CD4-positive, alpha-beta memory T cell (primary cell): ENCODE measurements at places on chromosomes 1 and 21.

DNA sequence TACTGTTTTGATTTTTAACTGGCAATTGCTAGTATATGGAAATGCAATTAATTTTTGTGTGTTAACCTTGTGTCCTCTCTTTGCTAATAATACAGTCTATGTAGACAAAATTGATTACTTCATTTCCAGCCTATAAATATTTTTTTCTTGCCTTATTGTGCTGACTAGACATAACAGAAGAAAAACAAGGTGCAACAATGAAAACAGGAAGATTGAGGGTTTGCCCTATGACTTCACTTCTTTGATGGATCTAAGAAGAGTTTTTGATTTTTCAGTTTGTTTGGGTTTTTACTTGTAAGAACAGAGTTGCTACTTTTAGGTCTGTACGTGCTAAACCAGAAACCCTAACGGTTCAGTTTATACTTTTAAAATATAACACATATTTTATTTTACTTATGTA lies 8.5 kb upstream of the CNIH4 start:
- H3K4me1 ChIP-seq: peaks cover 18% of the 10 kb centered on the region
- no peak overlapping the region for H3K27ac ChIP-seq

- no peaks in the 10 kb centered on the region for H3K4me1 ChIP-seq
- H3K4me3 ChIP-seq: no peak overlapping the region
- no peak for DNase-seq
- no peak overlapping the region for H3K27ac ChIP-seq
- no peaks in the 10 kb centered on the region for H3K27me3 ChIP-seq
Observed at GRCh38 chr21:32702702-32703101, 25.1 kb downstream of the SYNJ1 start.

DNA sequence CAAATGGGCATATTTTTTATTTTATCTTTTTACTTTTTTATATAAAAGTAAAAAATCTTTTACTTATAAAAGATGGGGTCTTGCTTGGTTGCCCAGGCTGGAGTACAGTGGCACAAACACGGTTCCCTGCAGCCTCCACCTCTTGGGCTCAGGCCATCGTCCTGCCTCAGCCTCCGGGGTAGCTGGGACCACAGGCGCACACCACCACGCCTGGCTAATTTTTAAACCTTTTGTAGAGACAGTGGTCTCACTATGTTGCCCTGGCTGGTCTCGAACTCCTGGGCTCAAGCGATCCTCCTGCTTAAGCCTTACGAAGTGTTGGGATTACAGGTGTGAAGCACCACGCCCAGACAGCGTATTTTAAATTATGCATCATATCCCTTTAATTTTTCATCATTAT lies 986 bp downstream of the H6PD start:
- H3K27ac ChIP-seq: peak overlapping the region; percentile 79
- no peaks in the 10 kb centered on the region for H3K36me3 ChIP-seq
- H3K27me3 ChIP-seq: no peaks in the 10 kb centered on the region
- DNase-seq: no peak

- H3K27me3 ChIP-seq: peaks cover 11% of the 10 kb centered on the region
- no peaks in the 10 kb centered on the region for H3K36me3 ChIP-seq
- H3K27ac ChIP-seq: no peak overlapping the region
- no peak overlapping the region for H3K4me3 ChIP-seq
- no peak for DNase-seq
Observed at GRCh38 chr1:145884675-145885074, 991 bp downstream of the ANKRD35 start.

- no peaks in the 10 kb centered on the region for H3K36me3 ChIP-seq
- no peaks in the 10 kb centered on the region for H3K27me3 ChIP-seq
- no peak overlapping the region for H3K27ac ChIP-seq
- no peaks in the 10 kb centered on the region for H3K4me1 ChIP-seq
- DNase-seq: no peak
Observed at GRCh38 chr1:49240709-49241221, 464.1 kb upstream of the BEND5 start.

GRCh38 chr1:86573763-86574484 lies 27.0 kb downstream of the CLCA4 start:
- no peaks in the 10 kb centered on the region for H3K4me1 ChIP-seq
- no peak overlapping the region for H3K4me3 ChIP-seq
- DNase-seq: no peak
- no peak overlapping the region for H3K27ac ChIP-seq

DNA sequence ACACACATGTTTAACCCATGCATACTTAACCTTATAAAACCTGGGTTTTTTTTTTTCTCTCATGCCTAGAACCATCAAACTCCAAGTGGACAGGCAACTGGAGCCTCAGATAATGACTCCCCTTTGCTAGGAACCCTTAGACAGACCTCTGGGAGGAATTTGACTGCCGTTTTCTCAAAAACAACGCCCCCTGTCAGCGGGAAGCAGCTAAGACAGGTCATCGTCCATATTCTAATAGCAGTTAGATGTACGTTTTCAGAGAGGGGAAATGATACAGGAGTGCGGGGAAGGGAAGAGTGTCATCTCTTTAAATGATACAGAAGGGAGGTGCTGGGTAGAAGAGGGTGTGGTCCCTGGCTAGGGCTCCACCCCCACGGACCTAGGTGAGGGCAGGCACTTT lies 34.7 kb downstream of the LRRC3 start:
- no peak for DNase-seq
- H3K4me3 ChIP-seq: no peak overlapping the region
- H3K4me1 ChIP-seq: no peaks in the 10 kb centered on the region
- H3K27me3 ChIP-seq: no peaks in the 10 kb centered on the region
- no peaks in the 10 kb centered on the region for H3K36me3 ChIP-seq

DNA sequence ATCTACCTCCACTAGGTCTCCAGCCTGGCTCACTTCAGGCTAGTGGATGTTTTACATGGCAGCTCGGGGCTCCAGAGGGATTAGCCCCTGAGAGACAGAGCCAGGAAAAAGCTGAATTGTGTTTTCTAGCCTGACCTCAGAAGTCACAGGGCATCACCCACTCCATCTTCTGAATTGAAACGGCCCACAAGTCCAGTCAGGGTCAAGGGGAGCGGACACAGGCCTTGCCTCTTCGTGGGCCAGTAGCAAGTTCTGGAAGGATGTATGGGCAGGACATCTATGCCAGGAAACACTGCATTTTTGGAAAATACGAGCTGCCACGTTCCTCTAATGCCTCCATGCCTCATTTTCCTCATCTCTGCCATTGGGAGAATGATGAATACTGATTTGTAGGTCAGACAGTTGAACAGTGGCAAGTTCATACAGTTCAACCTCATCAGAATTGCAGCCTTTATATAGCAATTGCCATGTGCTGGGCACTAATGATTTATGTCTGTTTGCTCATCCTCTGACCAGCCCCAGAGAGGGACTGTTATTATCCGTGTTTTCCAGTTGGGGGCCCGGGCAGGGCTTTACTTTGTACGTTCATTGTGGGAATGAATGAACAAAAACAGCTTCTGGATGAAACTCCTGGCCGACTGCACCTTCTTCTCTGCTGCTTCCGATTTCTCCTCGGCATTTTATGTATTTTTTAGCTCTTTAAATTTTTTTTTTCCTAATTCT lies 23.2 kb upstream of the PCBP3 start:
- H3K27ac ChIP-seq: no peak overlapping the region
- H3K27me3 ChIP-seq: no peaks in the 10 kb centered on the region
- no peak for DNase-seq
- H3K4me1 ChIP-seq: peaks cover 13% of the 10 kb centered on the region
- H3K4me3 ChIP-seq: no peak overlapping the region
- no peaks in the 10 kb centered on the region for H3K36me3 ChIP-seq

DNA sequence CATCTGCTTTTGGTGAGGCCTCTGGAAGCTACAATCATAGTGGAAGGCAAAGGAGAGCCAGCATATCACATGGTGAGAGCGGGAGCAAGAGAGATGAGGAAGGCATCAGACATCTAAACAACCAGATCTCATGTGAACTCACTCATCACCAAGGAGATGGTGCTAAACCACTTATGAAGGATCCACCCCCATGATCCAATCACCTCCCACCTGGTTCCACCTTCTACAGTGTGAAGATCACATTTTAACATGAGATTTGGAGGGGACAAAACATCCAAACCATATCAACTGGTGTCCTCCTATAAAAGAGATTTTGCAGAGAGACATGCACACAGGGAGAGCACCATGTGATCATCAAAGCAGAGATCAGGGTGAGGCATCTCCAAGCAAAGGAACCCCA lies 578.6 kb downstream of the MATN1 start:
- no peak for DNase-seq
- H3K4me1 ChIP-seq: no peaks in the 10 kb centered on the region
- H3K27ac ChIP-seq: no peak overlapping the region

DNA sequence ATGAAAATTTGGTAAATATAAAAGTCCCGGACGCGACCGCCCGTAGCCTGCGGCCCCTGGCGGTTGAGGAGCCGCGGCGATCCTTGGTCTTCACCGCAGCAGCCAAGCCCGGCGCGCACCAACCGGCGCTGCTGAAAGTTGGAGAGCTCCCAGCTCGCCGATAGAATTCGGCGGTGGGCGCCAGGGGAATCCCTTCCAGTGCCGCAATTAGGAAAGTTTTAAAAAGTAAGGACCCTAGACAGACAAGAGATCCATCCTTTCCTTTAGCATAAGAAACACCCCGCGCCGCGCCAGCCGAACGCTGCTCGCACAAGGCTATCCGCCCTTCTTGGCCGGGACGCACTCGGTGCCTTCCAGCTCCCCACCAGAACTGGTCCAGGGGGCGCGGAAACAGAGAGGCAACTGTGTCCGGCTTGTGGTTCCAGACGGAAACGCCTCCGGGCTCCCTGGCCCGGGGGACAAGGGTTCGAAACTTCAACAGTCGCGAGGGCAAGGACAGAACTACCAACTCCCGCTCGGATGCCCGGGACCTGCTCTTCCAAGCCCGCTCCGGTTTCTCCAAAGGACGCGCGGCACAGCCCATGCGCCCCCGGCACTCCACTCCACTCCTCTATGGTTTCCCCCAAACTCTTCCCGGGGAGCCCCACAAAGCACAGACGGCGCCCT lies 1.7 kb downstream of the FAM78B start:
- H3K36me3 ChIP-seq: no peaks in the 10 kb centered on the region
- peaks cover 12% of the 10 kb centered on the region for H3K27me3 ChIP-seq
- no peak overlapping the region for H3K27ac ChIP-seq
- peak; percentile 12 for DNase-seq
- peaks cover 14% of the 10 kb centered on the region for H3K4me1 ChIP-seq

GRCh38 chr21:42426424-42426823 lies 22.7 kb downstream of the UBASH3A start:
- no peak overlapping the region for H3K4me3 ChIP-seq
- no peak for DNase-seq
- H3K36me3 ChIP-seq: peaks cover 68% of the 10 kb centered on the region
- peaks cover 71% of the 10 kb centered on the region for H3K4me1 ChIP-seq
- H3K27me3 ChIP-seq: no peaks in the 10 kb centered on the region

GRCh38 chr1:26959722-26960624 lies at the start of gene KDF1:
Gene KDF1, minus strand, starts transcription at chr1:26960468. Its CDS starts 8,088 bp downstream, at chr1:26952380.
- H3K4me3 ChIP-seq: peak within 1 kb of the TSS; percentile 60
- no peaks in the 10 kb centered on the region for H3K27me3 ChIP-seq
- H3K36me3 ChIP-seq: no peaks in the 10 kb centered on the region
- H3K4me1 ChIP-seq: peaks cover 15% of the 10 kb centered on the region
- no peak within 1 kb of the TSS for H3K27ac ChIP-seq

GRCh38 chr1:24951810-24952412 lies 21.8 kb upstream of the RUNX3 start:
- DNase-seq: no peak
- H3K27ac ChIP-seq: no peak overlapping the region
- H3K4me3 ChIP-seq: no peak overlapping the region
- peaks cover 47% of the 10 kb centered on the region for H3K4me1 ChIP-seq
- no peaks in the 10 kb centered on the region for H3K36me3 ChIP-seq
- no peaks in the 10 kb centered on the region for H3K27me3 ChIP-seq

- DNase-seq: no peak
- H3K4me3 ChIP-seq: peak overlapping the region; percentile 70
- peak overlapping the region; percentile 87 for H3K27ac ChIP-seq
- no peaks in the 10 kb centered on the region for H3K36me3 ChIP-seq
- no peaks in the 10 kb centered on the region for H3K27me3 ChIP-seq
Observed at GRCh38 chr21:28884481-28884880, 108.2 kb downstream of the LTN1 start.

DNA sequence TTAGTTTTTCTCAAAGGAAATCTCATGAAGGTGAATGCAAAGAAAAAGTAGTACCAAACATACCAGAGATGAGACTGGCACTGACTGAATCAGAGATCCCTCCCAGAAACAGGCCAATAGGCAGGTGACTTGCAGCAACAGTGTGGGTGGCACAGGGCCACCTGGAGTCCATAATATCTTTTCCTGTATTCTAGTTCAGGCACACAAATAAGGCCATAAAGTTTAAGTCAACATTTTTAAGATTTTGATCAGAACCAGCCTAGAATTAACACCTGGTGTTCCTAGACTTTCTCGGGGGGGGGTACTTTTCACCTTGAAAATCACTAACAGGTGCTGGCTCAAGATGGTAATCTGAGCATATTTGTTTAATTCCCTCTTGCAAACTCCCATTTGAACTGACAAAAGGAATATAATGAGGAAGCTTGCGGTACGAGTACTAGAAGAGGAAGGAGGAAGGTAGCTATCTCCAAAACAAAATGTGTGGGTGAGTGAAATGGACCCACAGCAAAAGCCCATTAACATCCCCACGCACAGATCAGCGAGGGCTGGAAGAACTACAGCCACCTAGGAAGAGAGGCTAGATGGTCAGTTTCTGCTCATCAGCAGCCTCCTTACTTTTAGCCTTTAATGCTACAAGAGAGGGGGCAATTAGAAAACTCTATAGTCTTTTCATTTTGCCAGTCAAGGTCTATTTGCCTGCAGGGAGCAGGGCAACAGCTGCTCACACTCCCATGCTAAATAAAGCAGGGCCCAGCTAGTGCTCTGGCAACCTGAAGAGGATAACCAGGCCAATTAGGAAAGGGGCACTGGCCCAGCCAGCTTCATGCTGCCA lies 18.9 kb downstream of the SDE2 start:
- peaks cover 34% of the 10 kb centered on the region for H3K36me3 ChIP-seq
- H3K4me1 ChIP-seq: no peaks in the 10 kb centered on the region
- no peak overlapping the region for H3K27ac ChIP-seq
- no peak overlapping the region for H3K4me3 ChIP-seq
- DNase-seq: no peak
- H3K27me3 ChIP-seq: no peaks in the 10 kb centered on the region

DNA sequence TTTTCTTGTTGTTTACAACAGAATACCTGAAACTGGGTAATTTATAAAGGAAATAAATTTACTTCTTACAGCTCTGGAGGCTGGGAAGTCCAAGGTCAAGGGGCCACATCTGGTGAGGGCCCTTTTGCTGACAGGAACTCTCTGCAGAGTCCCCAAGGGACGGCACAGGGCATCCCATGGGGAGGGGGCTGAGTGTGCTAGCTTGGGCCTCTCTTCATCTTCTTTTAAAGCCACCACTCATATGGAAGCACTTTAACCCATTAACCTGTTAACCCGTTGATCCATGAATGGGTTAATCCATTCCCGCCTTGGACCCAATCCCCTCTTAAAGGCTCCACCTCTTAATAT lies 76.3 kb downstream of the OBSCN start:
- no peaks in the 10 kb centered on the region for H3K4me1 ChIP-seq
- H3K36me3 ChIP-seq: peaks cover 3% of the 10 kb centered on the region
- H3K27me3 ChIP-seq: no peaks in the 10 kb centered on the region
- DNase-seq: no peak
- H3K4me3 ChIP-seq: no peak overlapping the region

- no peaks in the 10 kb centered on the region for H3K36me3 ChIP-seq
- DNase-seq: peak; percentile 86
- H3K27ac ChIP-seq: peak within 1 kb of the TSS; percentile 49
- peaks cover 8% of the 10 kb centered on the region for H3K4me1 ChIP-seq
- no peaks in the 10 kb centered on the region for H3K27me3 ChIP-seq
Observed at GRCh38 chr1:21439721-21440629, at the start of gene NBPF3. Gene NBPF3, plus strand, starts transcription at chr1:21440137. Its CDS starts 4,950 bp downstream, at chr1:21445087.
